Activated naive CD4-positive, alpha-beta T cell treated with anti-CD3 and anti-CD28 coated beads for 36 hours (primary cell): ENCODE measurements at places on chromosomes 7 and 10.

GRCh38 chr10:7230951-7231350, 179.9 kb downstream of the SFMBT2 start:
- H3K36me3 ChIP-seq = peaks cover 47% of the 10 kb centered on the region
- H3K27me3 ChIP-seq = no peaks in the 10 kb centered on the region
- H3K27ac ChIP-seq = no peak overlapping the region
- H3K4me3 ChIP-seq = no peak overlapping the region
- H3K4me1 ChIP-seq = peaks cover 8% of the 10 kb centered on the region

DNA sequence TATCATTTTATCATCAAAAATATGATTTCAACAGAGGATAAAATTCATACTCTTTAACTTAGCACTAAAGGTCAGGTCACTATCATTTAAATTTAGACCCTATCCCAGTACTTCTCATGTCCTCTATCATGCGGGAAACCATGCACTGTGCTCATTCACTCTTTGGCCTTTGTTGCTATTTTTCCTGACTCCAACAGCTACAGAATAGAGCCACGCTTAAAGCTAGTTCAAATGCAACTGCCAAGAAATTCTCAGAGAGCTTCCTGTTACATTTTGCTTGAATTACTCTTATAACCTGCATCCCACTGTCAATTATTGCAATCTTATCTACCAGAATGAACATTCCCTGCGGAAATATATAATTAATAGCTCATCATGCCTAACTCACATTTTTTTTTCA, 58.3 kb downstream of the SEMA3A start:
- no peaks in the 10 kb centered on the region for H3K4me1 ChIP-seq
- no peak overlapping the region for H3K27ac ChIP-seq
- DNase-seq = no peak
- no peaks in the 10 kb centered on the region for H3K36me3 ChIP-seq
- H3K4me3 ChIP-seq = no peak overlapping the region

DNA sequence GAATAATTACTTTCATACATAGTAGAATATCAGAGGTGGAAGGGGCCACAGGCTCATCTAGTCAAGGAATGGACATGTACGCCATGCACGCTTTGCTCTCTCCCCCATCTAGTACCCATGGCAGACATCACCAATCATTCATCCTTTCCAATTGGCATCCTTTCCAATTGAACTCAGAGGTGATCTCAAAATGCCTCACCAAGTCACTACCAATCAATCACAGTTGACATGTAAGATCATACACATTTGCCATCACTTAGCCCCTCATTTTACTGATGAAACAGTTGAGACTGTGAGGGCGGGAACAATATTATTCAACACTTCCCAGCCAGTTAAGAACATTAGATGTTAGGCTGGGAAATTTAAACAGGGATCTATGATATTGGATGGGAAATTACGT, 308.4 kb downstream of the FGFR2 start:
- H3K4me1 ChIP-seq = no peaks in the 10 kb centered on the region
- H3K36me3 ChIP-seq = no peaks in the 10 kb centered on the region
- no peak overlapping the region for H3K4me3 ChIP-seq
- DNase-seq = no peak

GRCh38 chr10:75375838-75376237, 25.7 kb downstream of the ZNF503 start:
- H3K4me1 ChIP-seq = no peaks in the 10 kb centered on the region
- no peaks in the 10 kb centered on the region for H3K36me3 ChIP-seq
- H3K27ac ChIP-seq = no peak overlapping the region
- no peak overlapping the region for H3K4me3 ChIP-seq
- no peaks in the 10 kb centered on the region for H3K27me3 ChIP-seq
